Mucosa of gallbladder (tissue), 1 donor: ENCODE measurements at places on chromosomes 1 and 21. TPM values are rescaled to one million over a fixed set of nuclear protein-coding genes. Genes with fewer than 3 reads are reported as not detected.

Gene SPRR2B
- not detected for total RNA-seq

Gene IRF6
- 104 TPM for total RNA-seq

Gene CD58
- 24.2 TPM for total RNA-seq

Gene OR6N1
- not detected for total RNA-seq

Gene PGLYRP3
- total RNA-seq, result not detected

Gene LACTBL1
- total RNA-seq, result not detected

Gene RXFP4
- not detected for total RNA-seq
